Left cardiac atrium (tissue), 4 donors: ENCODE measurements at places on chromosomes 2 and 18. TPM values are rescaled to one million over a fixed set of nuclear protein-coding genes. Genes with fewer than 3 reads are reported as not detected.

LHCGR gene
- total RNA-seq = 0.44 TPM

PNO1 gene
- total RNA-seq = 15.6 TPM

POTEF gene
- total RNA-seq = not detected

TTC31 gene
- total RNA-seq = 11.9 TPM

PFN4 gene
- total RNA-seq = 1.1 TPM

ANKRD23 gene
- total RNA-seq = 24.7 TPM

GPR55 gene
- total RNA-seq = 0.08 TPM

LYG1 gene
- total RNA-seq = 0.65 TPM

L3MBTL4 gene
- total RNA-seq = 15.1 TPM

AFF3 gene
- 20.8 TPM for total RNA-seq

ITGA6 gene
- 47.0 TPM for total RNA-seq

CFC1 gene
- 0.76 TPM for total RNA-seq

DSG2 gene
- total RNA-seq = 47.5 TPM

MC2R gene
- total RNA-seq = not detected

GPR155 gene
- total RNA-seq = 11.2 TPM

SPC25 gene
- 0.85 TPM for total RNA-seq

POTEJ gene
- not detected for total RNA-seq
